ENCODE measurements at places on chromosomes 16 and 17. TPM values are rescaled to one million over a fixed set of nuclear protein-coding genes. Genes with fewer than 3 reads are reported as not detected.

- DNase-seq: no peak
Measured at GRCh38 chr17:18975597-18975996, 23.6 kb downstream of the SLC5A10 start.

DNA sequence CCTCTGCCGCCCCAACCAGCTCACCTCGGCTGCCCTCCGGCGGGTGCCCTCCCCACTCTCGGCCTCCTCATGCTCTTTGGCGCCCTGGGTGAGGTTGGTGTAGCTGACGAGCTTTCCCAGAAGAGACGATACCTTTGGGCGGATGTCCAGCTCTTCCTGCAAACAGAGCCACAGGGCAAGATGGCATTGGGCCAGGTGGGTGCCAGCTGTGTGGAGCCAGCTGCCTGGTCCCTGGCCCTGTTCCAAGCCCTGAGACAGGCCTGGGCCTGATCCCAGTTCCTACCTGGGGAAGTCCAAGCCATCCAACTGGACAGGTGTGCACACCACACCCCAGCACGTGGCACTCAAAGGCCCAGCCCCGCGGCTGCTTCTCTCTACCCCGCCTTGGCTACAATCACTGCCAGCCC lies 6.9 kb downstream of the SLC12A4 start:
- peak; percentile 94 for DNase-seq

CCT6B gene
- 6.3 TPM for total RNA-seq

KRTAP3-2 gene
- total RNA-seq: not detected
